AG08395 (cell line): ENCODE measurements at places on chromosomes 2 and 18.

DNA sequence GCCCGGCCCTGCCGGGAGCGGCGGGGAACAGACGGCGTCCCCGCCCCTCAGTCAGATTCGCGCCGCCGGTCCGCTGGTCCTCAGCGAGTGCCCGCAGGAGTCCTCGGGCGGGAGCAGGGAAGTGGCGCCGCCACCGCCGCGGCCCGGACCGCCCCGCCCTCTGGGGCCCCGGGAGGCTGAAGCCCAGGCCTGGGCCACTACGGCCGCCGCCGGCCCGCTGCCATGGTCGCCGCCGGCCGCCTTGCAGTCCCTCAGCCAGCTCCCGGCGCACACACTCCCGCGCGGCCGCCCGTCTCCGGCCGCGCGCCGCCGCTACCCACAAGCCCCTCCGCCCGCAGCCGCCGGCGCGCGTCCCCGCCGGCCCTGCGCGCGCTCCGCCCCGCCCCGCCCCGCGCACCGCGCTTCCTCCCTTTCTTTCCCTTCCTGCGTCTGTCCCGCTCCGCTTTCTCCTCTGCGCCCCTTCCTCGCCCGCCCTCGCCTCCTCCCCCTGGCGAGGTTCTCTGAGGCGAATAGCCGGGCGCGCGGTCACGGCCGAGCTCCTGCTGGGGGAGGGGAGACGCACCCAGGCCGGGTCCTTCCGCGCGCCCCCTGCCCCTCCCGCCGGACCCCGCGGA, at the start of gene ROCK2:
ROCK2 (minus strand) TSS at position 295 of the 614 bp plus-strand sequence. CDS start 500 bp downstream, outside the sequence.
- DNase-seq: peak; percentile 81

- DNase-seq: no peak
Observed at GRCh38 chr2:120066800-120067547, 54.1 kb downstream of the EPB41L5 start.

DNA sequence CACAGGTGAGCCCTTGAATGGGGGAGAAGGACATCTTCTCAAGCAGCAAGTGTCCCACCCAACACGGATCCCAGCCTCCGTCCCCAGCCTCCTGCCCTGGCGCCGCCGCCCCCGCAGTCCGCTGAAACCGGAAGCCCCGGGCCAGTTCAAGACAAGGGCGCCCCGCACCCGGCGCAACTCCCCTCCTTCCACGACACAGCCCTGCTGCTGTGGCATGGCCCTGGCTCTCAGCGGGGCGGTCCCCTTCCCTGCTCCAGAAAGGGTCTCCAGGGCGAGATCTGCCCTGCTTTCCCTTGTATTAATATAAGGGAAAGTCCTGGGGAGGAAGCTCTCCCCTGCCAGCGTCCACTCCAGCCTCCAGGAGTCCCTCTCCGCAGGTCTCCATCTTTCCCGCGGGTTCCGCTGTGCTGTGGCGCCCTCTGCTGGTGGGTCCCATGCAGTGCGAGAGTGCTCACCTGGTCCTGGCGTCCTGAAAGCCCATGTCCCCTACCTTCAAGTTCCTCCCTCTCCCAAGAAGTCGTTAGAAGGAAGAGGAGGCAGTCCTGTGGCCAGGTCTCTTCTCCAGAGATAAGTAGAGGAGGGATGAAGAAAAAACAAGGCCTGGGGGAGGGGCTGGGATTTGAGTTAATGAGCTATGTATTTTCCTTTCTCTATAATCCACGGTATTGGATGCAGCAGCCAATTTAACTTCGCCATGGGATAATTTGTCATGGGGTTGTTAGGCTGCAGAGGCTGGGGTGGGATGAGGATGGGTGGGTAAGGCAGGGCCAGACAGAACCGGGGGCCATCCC, 176.0 kb downstream of the SMAD2 start:
- peak; percentile 17 for DNase-seq

DNA sequence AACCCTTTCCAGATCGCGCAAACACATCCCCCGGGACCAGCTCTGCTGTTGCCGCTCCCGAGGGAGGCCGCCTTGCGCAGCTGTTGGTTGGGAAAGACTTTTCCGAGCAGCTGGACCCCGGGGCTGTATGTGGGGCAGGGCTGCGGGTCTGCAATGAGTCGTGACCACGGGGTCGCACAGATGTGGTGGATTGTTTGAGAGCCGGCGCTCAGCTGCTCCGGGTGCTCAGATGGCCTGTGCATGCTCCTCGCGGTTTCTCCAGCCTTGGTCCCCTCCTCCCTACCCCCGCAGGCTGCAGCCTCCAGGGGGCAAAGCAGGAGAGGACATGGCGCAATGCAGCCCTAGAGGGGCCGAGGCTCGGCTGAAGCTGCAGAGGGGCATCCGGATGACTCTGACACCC, 105.2 kb upstream of the OTOS start:
- no peak for DNase-seq
